ENCODE measurements at places on chromosomes 11 and 22.

DNA sequence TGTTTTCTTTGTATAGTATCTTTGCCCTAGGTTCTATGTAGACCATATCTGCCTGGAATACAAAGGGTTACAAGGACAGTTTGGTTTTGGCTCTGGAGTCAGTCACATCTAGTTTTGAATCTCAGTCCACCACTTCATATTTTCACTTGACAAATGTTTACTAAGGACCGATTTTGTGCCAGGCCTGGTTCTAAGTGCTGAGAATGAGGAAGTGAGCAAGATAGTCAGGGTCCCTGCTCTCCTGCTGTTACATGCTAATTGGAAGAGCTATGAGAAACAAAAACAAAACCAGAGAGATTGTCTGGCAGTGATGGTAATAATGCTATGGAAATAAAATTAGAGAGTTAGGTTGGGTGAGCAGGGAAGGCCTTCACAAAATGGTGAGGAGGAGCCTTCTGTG, 66.1 kb upstream of the ARHGAP20 start:
- no peak for DNase-seq

DNA sequence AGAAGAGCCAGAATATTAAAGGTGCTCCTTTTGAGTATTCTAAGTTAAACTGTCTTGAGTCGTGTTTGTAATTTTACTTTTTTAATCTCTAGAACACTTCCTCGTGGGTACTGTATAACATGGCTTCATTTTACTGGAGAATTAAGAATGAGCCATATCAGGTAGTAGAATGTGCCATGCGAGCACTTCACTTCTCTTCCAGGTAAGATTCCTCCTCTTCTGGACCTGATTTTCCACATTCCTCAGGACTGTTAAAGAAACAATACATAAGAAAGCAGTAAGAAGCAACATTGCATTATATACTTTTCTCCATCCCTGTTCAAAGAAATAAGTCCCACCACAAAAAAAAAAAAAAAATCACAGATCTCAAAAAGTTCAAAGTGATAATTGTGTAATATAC, 37.9 kb downstream of the TTC17 start:
- no peak for DNase-seq

GRCh38 chr11:119134389-119134978, 13.1 kb downstream of the HINFP start:
- DNase-seq = no peak

GRCh38 chr11:112229746-112230433, 3.7 kb downstream of the PTS start:
- no peak for DNase-seq

GRCh38 chr22:49208768-49209252, 618.9 kb downstream of the BRD1 start:
- DNase-seq = no peak

DNA sequence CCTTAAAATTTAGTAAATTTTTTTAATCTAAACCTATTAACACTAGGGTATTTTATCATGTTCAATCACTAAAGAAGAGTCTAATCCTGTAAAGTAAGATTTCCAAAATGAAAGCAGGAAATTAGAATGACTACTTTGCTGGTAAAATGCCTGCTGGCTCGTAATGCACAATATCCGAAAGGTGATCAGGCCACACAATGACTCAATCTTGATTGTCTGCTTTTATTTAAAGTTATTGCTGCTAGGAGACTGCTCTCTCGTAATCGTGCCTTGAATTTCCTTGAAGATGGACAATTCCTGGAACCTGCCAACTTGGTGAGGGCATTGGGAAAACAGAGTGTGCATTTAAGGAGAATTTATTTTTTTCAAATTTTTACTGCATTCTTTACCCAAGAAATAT, 1786.5 kb upstream of the RAG2 start:
- DNase-seq = no peak

DNA sequence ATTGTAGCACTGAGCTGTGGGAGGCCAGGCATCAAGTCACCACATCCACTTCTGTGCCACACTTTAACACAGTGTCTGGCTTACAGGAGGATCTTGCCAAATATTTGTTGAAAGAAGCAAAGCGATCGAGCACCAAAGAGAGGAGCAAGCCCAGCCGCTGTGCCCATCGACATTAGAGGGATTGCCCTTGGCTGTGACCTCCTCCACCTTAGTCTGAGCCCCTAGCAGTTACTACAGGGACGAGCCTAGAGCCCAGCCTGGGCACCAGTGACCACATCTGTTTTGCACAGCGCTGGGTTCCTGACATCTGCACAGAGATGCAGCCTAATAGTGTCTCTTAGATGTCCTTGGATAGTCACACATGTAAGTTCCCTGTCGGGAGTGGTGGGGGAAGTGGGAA, 17.7 kb downstream of the GRIK4 start:
- DNase-seq = no peak

GRCh38 chr22:23128269-23129108, 13.3 kb downstream of the RSPH14 start:
- peak; percentile 96 for DNase-seq

- no peak for DNase-seq
These were observed 511.2 kb downstream of the BUD13 start for GRCh38 chr11:116261606-116262005.

- DNase-seq = no peak
These were observed 121.6 kb downstream of the DDX10 start for GRCh38 chr11:108786281-108786990.

GRCh38 chr11:20566591-20567434, 32.6 kb upstream of the SLC6A5 start:
- peak; percentile 18 for DNase-seq

DNA sequence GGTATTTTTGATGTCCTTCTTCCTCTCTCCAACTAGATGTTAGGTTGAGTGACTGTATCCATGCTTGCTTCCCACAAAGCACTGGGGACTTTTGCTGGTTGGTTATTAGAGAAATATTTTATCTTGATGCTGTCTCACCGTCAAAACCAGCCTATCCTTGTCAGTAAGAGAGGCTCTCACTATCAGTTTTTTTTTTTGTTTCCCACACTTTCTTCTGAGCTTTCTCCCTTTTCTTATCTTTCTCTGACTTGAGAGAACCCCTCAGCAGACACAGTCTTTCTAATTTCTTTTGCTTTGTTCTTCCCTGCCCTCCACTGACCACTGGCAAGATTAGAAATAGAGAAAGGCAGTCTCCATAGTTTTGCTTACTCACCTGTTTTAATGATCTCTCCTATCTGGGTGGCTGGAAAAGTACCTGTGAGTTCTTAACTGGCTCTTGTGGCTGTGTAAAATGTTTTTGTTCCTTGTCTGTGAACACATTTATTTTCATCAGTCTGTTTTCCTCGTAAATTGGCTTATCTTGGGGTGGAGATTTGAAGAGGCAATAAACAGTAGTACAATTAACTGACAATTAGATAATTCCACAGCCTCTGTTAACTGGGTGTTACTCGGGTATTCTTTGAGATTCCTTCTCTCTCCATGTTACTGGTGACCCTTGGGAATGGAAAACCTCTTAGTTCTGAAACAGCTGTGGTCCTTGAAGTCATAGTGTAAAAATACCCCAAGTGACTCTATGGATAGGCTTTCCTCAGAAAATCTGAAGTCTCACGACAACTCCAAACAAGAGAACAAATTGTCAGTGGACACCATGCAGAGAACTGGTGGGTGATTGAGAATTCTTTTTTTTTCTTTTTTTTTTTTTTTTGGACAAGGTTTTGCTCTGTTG, at the start of gene NXPE1:
NXPE1 (minus strand) TSS at position 457 of the 886 bp plus-strand sequence. CDS start 8,680 bp downstream, outside the sequence.
- DNase-seq = no peak

DNA sequence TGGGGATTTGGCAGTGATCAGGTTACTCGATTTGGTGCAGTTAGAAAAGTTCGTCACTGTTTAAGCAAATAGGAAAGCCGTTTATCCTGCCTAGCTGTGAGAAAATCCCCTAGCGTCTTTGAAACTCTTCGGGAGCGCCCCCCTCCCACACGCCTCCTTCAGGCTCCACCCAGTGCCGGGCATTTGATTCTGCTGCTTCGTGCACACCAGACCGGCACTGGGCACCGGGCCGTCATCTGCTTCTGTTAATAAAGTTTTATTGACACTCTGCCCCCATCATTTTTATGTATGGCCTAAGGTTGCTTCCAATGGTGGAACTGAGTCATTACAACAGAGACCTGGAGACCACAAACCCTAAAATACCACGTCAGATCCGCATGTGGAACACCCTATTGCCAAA, 50.9 kb downstream of the IGF2 start:
- no peak for DNase-seq

DNA sequence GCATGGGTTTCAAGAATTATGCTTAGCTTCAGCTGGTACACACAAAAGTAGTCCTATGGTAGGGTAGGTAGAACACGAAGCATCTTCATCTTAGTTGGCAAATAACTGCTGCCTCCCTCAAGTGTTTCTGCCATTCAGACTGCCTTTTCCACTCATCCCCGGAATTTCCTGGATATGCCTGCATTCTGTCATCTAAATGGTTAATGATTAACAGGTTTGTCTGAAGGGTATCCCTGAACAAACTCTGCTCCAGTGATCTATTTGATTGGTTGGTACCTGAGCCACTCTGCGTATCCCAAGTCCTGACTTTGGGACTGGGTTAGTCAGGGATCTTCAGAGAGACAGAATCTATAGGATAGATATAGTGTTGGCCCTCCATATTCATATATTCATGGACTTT, 272.3 kb upstream of the RAG2 start:
- DNase-seq = no peak

- DNase-seq = no peak
These were observed 112.1 kb downstream of the PAX6 start for GRCh38 chr11:31699066-31699465.

DNA sequence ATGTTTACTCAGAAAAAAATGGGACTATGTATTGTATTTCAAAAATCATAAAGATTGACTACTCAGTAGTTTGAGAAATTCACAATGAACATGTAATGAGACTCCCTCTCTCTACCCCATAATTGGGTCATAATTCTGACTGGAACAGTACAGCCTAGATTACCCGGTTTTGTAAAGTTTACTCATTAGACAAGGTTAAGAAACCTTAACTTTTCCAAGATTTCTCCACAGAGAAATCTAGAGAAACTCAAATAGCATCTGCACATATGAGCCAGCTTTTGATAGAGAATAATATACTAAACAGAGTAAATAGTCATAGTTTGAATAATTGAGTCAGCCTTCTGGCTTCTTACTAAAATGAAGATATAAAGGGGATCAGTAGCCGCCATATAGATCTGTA, 331.1 kb upstream of the MPPED2 start:
- no peak for DNase-seq

DNA sequence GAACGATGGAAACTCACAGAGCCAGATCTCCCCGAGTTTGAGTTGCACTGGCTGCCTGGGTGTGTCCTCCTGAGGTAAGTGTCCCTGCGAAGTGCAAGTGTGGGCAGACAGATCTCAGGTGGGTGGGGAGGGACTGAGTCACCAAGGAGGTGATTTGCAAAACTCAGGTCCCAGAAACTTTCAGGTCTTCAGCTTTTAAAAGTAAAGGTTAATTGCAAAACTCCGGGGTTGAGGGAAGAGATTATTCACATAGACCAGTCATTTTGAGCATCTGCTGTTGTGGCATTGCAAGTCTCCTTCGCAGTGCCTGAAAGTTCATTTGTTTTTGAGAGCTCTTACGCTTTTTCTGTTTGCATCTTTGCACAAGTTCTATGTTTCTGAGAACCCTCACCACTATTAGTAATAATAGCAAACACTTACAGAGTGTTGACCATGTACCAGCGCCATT, 7.1 kb downstream of the CD44 start:
- DNase-seq = no peak

DNA sequence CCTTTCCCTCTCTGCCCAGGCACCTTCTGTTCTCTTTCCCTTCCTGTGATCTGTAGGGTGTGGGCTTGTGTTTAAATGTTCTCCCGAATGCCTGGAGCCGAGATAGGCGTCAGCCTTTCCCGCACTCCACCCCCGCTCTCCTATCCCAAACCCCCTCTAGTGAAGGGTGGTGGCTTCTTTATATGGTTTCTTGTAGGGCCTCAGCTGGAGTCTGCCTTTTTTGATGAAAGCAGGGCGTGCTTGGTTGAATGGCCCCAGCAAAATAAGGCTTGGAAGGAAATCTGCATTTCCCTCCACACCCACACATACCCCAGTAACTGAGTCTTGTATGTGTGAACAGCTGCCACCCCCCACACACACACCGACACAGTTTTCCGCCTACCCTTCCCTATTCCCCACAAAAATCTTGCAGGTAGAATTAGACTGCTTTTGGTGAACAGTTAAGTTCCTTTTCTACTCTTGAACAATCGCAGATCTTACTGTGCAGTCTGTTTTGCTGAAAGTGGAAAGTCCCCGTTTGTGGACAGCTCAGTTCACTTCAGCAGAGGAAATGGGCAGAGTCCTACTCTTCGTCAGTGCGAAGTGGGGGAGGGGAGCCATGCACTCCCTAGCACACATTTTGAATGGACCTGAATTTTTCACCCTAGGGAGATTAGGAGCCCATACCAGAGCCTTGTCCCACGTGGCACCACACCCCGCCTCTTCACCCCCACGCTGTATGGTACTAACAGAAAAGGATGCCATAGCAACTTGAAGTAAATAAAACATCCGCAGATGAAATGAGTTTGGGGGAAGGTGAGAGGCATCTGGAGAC, 25.5 kb upstream of the GRK2 start:
- DNase-seq = no peak

GRCh38 chr22:43583501-43583900, 171.7 kb downstream of the MPPED1 start:
- DNase-seq = no peak

- DNase-seq = no peak
These were observed 288.4 kb upstream of the CCDC90B start for GRCh38 chr11:83574519-83574918.

GRCh38 chr11:32891657-32892354, 805 bp upstream of the QSER1 start:
- no peak for DNase-seq

DNA sequence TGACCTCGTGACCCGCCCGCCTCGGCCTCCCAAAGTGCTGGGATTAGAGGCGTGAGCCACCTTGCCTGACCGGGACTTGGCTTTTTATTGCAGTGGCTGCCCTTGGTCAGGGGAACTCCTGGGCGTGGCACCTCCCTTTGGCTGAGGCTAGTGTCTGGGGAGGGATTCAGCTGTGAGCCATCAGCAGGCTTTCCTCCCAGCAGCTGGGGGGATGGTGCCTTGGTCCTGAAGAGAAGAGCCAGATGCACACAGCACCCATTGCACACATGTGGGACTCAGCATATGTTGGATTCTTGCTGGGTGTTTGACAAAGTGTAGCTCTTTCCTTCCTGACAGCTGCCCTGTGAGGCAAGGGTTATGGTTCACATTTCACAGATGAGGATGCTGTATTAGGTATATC, 8.4 kb downstream of the CYTH4 start:
- no peak for DNase-seq

Measured in D721Med (cell line).